Lung (tissue), 17 donors: ENCODE measurements at places on chromosomes 1 and 21. TPM values are rescaled to one million over a fixed set of nuclear protein-coding genes. Genes with fewer than 3 reads are reported as not detected.

The NPR1 gene
- 57.7 TPM for polyA plus RNA-seq

The VWA5B1 gene
- 0.22 TPM for polyA plus RNA-seq

The KRTAP10-4 gene
- polyA plus RNA-seq: not detected

The NOS1AP gene
- 0.57 TPM for polyA plus RNA-seq

The SLC44A5 gene
- 0.55 TPM for polyA plus RNA-seq

The OR2G2 gene
- polyA plus RNA-seq: not detected

The RGS4 gene
- 0.75 TPM for polyA plus RNA-seq

The SPRR3 gene
- 0.50 TPM for polyA plus RNA-seq

The SGIP1 gene
- 2.7 TPM for polyA plus RNA-seq

The DIPK1A gene
- polyA plus RNA-seq: 2.3 TPM

The AADACL3 gene
- polyA plus RNA-seq: not detected

The AMY1C gene
- 30.7 TPM for polyA plus RNA-seq
